ENCODE measurements at places on chromosomes 4 and X.

GRCh38 chr4:14835708-14836425 lies 166.4 kb upstream of the CPEB2 start:
- DNase-seq = no peak

GRCh38 chr4:8292478-8293107 lies 23.0 kb downstream of the HTRA3 start:
- no peak for DNase-seq

- DNase-seq = no peak
Measured at GRCh38 chrX:37378830-37379229, 29.7 kb downstream of the PRRG1 start.

- no peak for DNase-seq
Measured at GRCh38 chr4:182604161-182604622, 313.0 kb downstream of the DCTD start.

DNA sequence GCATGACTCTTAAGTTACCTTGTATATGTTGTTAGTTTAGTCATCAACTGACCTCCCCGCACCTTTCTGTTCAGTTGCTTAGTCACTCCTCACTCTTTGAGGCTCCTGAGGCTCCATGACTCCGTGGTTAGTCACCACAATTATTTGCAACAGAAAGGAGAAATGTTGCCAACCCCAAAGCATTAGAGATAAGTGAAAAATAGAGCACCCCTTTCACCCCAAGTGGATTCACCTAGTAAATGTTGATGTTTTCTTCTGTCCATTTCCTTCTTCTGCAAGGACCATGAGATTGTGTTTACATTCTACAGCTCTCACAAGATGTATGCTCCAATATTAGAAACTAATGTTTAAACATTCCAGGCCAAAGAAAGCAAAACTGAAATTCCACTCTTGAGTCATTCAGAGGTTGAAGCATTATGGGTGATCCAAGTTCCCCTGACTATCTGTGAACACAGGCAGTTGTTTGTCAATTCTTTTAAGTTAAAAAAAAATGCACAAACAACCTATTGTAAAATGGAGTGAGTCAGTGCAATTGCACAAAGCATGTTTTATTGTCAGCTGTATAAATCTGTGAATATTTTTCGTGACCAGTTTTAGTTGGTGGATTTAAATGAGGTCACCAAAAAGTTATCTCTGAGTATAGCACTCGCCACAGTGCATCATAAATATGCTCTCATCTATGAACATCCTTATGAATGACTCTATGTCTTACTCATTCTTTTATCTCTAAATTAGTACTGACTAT lies 552.4 kb upstream of the MAGEB2 start:
- DNase-seq = no peak

GRCh38 chr4:96753216-96753615 lies 913.3 kb downstream of the PDHA2 start:
- DNase-seq = no peak

GRCh38 chr4:15929540-15929939 lies 9.0 kb downstream of the FGFBP1 start:
- DNase-seq = no peak
